ENCODE measurements at places on chromosomes 4 and X. TPM values are rescaled to one million over a fixed set of nuclear protein-coding genes. Genes with fewer than 3 reads are reported as not detected.

DNA sequence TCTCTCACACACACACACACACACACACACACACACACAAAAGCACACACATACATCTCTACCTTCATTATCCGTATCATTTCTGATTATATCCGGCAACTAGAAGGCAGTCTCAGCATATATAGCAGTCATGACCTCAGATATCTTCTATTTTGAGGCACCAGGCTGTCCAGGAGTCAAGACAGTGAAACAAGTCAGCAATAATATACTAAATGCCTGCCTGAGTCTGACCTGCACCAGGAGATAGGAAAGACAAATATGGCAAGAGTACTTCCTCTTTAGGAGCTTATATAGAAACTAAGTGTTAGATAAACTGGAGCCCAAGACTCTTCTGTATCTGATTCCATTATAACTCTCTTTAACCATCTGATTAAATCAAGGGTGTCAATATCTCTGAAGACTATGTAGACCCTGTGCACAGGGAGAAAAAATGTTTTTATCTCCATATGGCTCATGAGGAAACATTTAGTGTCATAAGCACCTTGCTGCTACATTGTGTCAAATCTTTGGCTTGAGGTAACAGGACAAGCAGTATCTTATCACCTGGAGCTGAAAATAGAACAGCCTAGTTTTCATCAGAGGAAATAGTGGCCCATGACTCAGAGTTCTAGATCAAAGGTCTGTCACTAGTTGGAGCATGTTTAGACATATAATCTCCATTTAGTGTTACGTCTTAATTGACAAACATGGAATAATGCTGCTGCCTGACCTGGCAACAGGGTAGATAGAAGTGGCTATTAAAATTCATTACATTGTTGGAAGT, 27.0 kb upstream of the FAM47B start:
- DNase-seq: no peak

The KCNE5 gene
- 0.86 TPM for total RNA-seq

- no peak for DNase-seq
Observed at GRCh38 chrX:103722505-103722904, 11.8 kb downstream of the TMEM31 start.

DNA sequence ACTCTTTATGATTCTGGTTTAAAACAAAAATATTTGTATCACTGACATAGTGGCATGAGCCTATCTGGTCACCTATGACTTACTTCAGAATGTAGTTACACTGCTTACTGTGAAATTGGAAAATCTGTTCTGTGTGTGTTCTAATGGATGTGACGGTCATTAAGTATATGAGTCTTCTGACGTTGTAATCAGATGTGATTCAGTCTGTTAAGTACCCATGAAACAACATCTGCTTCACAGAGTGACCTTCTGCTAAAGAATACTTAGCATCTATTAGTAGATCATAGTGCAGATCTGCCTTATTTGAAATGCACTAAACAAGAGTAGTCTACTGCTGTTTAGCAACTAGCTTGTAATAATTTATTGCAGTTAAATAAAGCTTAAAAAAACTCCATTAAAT, 317.1 kb downstream of the DCTD start:
- no peak for DNase-seq
